HFFc6 (cell line): ENCODE measurements at places on chromosomes 2 and 18. TPM values are rescaled to one million over a fixed set of nuclear protein-coding genes. Genes with fewer than 3 reads are reported as not detected.
A peak's percentile ranks its signal among the peaks of the same experiment; 100 is the strongest.

GRCh38 chr2:121345887-121346286 is 60.9 kb upstream of the TFCP2L1 start:
- no peak for DNase-seq

CSRNP3 gene
- total RNA-seq: 0.02 to 0.21 TPM in 2 of 3 replicates, not detected in the other

NYAP2 gene
- not detected in 2 replicates for total RNA-seq

ARHGEF33 gene
- 0.23 and 0.31 TPM in 2 replicates for total RNA-seq

SIX3 gene
- total RNA-seq: not detected in 2 replicates

SERPINB7 gene
- total RNA-seq: 167 to 380 TPM (median 299 TPM) in 3 replicates

CFAP221 gene
- total RNA-seq: not detected in 3 replicates

GRCh38 chr18:45197526-45197970 is 417.7 kb upstream of the SLC14A2 start:
- no peak for DNase-seq

GPC1 gene
- total RNA-seq: 335 to 430 TPM (median 395 TPM) in 3 replicates

DNA sequence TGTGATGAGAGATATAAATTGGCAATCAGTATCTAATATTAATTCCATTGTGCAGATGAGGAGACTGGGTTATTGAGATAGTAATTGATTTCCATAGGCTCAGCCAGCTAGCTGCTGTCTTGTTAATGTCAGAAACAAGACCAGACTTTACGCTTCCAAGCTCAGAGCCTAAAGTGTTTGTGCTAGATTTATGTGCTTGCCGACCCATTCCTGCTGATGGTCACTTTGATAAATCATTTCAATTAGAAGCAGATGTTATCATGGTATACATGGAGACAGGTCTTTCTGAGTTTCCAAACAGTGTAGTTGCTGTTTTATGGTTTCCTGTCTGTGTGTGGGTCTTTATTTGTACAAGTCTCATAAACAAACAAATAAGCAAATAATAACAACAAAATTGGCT is 92.8 kb downstream of the AQP4 start:
- DNase-seq: no peak

GRCh38 chr2:134225841-134226240 is 28.0 kb upstream of the MGAT5 start:
- no peak for DNase-seq

DNA sequence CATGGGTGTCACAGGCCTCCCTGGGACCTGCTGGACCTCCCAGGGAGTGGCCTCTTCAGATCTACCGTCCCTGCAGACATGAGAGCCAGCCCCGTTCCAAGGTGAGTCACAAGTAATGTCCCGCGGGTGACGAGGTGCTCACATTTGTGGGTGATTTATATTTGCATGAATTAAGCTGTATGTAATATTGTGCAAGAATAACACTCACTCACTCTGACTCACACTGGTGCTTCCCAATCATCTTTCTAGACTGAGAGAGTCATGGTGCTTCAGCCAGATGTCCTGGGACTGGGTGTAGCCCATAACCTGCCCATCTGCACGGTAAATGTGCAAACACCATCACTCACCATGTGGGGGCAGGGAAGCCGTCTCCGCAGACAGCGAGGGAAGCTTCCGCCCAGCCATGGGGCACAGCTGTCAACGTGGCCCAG is 347.5 kb upstream of the SALL3 start:
- peak; percentile 1 for DNase-seq

DNA sequence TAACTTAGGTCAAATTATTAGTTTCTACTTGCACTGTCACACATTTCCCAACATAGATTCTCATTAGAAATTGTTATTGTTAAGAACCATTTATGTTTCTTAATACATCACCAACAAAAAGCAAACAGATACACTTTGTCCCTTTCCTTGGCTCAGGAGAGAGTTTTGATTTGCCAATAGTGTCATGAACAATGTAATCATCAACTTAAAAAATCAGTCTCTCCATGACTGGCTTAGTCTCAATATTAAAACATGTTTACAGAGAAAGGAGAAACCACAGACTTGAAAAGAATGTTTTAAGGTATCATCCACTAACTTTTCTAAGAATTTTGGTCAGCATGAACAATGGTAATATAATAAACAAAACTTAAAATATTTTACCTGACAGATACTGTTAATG is 416.5 kb upstream of the KCNH7 start:
- DNase-seq: no peak

MC4R gene
- not detected in 2 replicates for total RNA-seq

DNA sequence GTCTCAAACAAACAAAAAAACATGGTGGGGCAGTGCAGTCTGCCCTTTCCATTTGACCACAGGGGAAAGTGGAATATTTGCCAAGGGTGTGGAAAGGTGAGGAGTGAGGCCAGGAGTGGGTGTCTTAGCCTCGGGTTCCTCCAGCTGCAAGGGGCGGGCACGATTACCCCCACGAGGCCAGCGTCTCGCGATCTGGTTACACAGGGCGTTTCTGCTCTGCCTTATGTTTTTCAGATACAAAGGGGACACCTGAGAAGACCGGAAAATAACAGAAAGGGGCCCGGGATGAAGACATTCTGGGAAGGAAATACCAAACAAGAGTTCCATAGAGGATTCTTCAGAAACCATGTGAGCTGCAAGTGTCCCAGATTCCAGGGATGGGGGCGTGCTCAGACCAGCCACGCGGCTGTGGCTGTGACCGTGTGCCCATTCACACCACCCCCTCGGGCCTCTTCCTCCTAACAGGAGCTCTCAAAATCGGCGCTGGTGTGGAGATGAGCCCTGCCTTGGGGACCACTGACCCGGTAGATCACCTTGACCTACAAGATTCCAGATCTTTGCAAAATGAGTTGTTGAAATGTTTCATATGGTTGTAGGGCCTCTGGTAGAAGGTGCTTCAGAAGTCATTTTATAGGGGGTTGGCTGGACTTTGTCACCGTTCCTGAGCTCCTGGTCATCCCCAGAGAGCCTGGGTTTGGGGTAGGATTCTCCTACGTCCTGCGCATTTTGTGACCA is 34.2 kb downstream of the FAM178B start:
- no peak for DNase-seq

DNA sequence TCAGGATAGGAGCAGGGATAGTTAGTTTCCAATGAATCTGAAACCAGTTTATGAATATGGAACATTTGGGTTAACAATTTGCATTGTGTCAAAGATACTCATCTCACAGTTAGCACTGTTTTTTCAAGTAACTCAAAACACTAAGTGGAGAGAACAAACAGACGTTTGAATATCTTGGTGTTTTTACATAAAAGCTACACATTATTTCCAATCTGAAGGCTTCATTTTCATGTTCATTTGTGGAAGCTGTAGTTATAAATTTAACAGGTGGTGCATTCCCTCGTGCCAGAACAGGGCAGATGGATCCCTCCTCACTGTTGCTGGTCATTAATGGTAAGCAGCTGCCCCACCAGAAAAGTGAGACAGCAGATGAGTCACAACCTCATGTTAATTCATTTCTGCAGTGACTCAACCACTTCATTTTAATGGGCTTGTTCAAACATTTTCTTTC is 286.9 kb downstream of the TMX3 start:
- peak; percentile 80 for DNase-seq

CDH19 gene
- not detected in 3 replicates for total RNA-seq

SCN2A gene
- total RNA-seq: 0.32 to 0.91 TPM (median 0.35 TPM) in 3 replicates

- no peak for DNase-seq
These were observed 3.1 kb upstream of the SNED1 start for GRCh38 chr2:240995041-240996021.

- DNase-seq: no peak
These were observed 61.7 kb upstream of the NCK2 start for GRCh38 chr2:105683011-105683492.

- DNase-seq: no peak
These were observed 114.1 kb downstream of the BCL11A start for GRCh38 chr2:60439219-60439974.

SLC4A5 gene
- 0.14 TPM in 1 of 3 replicates, not detected in the others for total RNA-seq

CYS1 gene
- total RNA-seq: 0.24 to 1.7 TPM (median 0.60 TPM) in 3 replicates

PLCD4 gene
- 0.97 and 1.7 TPM in 2 replicates for total RNA-seq

- DNase-seq: peak; percentile 54
These were observed 11.4 kb downstream of the SNED1 start for GRCh38 chr2:241009601-241010530.

PSMA8 gene
- total RNA-seq: not detected in 3 replicates

DNA sequence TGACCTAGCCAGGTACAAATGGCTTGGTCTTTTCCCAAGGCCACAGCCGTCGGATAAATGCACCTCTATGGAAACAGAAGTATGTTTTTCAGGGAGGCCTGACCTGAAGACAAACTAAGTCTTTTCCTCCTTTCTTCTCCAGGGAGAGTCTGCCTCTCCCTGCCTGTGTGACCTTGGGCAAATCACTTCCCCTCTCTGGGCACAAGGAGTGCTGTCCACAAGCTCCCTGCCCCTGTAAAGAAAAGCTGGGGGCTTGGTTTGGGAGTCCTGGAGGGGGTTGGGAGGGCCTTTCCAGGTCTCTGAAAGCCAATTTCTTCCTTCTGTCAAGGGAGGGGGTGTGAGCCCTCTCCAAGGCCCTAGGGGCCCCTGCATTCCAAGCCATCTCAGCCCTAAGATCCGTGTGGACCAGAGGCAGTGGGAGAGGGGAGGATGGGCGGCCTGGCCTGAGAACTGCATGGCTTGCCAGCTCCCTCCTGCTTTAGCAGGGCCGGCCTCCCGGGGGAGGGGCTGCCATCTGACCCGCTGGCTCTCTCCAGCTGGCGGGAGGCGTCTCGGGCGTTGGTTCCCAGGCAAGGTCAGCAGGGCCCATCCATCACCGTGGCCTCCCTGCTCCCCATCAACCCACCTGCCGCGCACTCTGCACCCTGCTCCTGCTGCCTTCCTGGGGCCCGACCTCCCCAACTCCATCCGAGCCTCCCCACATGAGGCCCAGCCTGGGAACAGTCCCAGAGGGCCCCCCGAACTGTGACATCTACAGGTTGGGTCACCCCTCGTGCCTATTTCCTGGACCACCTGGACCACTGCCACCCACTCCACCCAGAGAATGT is 61.4 kb downstream of the SMAD7 start:
- DNase-seq: no peak

UXS1 gene
- total RNA-seq: 40.0 and 48.3 TPM in 2 replicates

DNA sequence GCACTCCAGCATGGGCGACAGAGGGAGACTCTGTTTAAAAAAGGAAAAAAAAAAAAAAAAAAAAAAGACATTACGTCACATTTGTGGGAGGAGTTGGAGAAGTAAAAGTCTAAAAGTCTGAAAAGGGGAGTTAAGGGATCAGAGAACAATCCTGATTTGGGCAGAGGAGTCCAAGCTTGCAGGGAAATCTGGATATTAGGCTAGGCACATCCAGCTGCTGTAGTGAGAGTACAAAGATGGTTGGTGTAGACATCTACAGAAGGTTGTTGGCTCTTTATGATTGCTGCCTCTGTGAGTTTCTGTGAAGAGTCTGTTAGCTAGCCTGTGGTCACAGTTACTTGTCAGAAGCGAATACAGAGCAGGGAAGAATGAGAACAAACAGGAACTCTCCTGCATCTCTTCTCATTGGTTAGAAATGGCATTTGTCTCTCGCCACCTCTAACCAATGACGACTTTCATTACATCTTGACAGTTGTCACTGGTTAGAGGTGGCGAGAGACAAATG is 3.3 kb upstream of the OSBPL6 start:
- no peak for DNase-seq

DNA sequence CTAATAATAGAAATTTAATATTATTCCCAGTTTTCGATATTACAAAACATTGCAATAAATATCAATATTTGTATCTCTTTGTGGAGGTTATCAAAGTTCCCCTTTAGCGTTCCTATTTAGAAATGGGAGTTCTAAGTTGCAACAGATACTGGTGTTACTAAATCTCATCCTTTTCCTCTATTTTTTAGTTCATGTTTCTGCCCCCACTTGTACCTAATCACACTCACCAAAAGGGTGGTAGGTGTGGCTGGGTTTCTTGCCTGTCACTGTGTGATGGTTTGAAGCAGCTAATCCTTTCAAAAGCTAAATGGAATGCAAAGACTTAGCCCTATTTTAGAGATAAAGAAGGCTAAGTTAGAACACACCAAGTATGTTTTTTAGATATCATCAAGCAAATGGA is 997.9 kb downstream of the TSN start:
- DNase-seq: no peak

ZNF521 gene
- total RNA-seq: 0.84 to 6.6 TPM (median 6.1 TPM) in 3 replicates

SFT2D3 gene
- 2.9 to 3.2 TPM (median 3.2 TPM) in 3 replicates for total RNA-seq

- DNase-seq: peak; percentile 43
These were observed 85.5 kb upstream of the PGAP1 start for GRCh38 chr2:197011801-197012641.

GRCh38 chr2:134365356-134365755 is 111.5 kb downstream of the MGAT5 start:
- DNase-seq: peak; percentile 19

DNA sequence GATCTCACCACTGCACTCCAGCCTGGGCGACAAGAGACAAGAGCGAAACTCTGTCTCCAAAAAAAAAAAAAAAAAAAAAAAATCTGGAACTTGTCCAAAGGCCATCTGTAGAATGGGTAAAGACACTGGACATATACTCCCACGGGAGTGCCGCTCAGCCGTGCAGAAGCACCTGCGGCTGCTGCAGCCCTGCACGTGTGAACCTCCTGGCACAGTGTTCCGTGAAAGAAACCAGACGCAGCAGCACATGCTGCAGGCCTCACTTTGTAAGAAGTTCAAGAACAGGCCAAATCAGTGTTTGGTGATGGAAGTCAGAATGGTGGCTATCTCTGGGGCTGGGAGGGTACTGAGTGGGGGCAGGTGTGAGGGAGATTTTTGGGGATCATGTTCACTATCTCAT is 6.5 kb downstream of the CHRND start:
- no peak for DNase-seq

DNA sequence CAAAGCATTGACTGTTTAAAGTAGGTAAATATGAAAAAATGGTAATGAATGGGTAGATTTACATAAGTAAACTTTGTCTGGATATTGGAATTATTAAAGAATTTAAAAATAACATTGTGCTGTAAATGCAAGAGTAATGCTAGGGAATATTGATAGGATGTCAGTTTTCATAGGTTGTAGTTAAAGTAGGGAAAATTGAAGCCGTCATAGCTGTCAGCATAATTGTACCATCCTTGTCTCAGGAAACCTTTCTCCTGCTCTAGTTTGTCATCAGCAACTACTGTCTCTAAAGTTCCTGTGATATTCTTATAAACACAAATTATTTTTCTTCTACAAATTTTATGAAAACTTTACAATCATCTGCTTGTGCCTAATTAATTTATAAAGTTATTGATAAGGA is 10.1 kb upstream of the SPAG16 start:
- no peak for DNase-seq

ST6GAL2 gene
- 0.11 to 0.24 TPM in 2 of 3 replicates, not detected in the other for total RNA-seq
